ENCODE measurements at places on chromosomes 4 and X. TPM values are rescaled to one million over a fixed set of nuclear protein-coding genes. Genes with fewer than 3 reads are reported as not detected.

DNA sequence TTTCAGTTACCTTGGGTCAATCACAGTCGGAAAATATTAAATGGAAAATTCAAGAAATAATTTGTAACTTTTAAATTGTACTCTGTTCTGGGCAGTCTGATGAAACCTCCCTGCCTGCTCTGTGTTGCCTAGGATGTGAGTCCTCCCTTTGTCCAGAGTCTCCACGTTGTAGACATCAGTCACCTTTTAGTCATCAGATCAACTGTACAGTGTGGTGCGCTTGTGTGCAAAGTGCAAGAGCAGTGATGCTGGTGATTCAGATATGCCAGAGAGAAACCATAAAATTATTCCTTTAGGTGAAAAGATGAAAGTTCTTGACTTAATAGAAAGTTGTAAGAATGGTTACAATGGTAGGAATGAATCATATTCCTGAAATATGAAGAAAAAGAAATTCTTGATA lies 1.4 kb downstream of the SPATA4 start:
- DNase-seq: peak; percentile 43
- H3K36me3 ChIP-seq: no peaks in the 10 kb centered on the region
- H3K27ac ChIP-seq: no peak overlapping the region
- no peak overlapping the region for H3K4me3 ChIP-seq

DNA sequence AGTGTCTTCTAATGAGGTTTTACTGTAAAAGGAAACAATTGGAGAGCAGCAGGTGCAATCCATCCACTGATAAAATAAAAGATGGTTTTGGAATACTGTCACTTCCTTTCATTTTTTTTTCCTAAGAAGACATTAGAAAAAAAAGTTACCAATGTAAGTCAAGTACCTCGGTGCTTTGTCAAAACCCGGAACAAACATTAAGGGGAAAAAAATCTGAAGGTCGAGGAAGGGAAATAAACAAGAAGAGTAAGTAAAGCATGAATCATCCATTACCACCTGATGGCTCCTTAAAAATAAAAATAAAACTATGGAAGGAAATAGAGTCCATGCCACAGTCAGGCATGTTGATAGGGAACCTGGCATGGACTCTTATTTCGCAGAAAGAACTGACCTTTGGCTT lies 15.3 kb upstream of the XPNPEP2 start:
- H3K4me3 ChIP-seq: no peak overlapping the region
- H3K36me3 ChIP-seq: no peaks in the 10 kb centered on the region
- DNase-seq: peak; percentile 30
- no peaks in the 10 kb centered on the region for H3K27me3 ChIP-seq

DNA sequence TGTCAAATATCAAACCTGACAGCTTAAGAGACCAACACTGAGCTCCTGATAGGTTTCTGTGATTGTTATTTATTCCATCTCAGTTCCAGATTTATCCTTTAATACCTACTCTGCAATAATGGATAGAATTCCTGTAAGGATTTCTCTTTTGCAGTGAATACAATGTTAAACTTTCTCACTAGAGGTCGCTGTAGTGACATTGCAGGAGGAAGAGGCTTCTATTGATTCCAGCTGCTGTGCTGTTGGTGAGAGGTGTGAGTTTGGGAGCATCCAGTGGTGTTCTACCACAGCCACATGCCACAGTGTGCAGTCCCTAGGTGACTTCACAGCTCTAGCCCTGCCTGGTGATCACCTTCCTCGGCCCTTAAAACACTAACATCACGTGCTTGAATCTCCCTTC lies 34.6 kb upstream of the DCAF8L2 start:
- no peak overlapping the region for H3K27ac ChIP-seq
- H3K4me3 ChIP-seq: no peak overlapping the region
- H3K36me3 ChIP-seq: no peaks in the 10 kb centered on the region
- no peaks in the 10 kb centered on the region for H3K27me3 ChIP-seq
- no peaks in the 10 kb centered on the region for H3K4me1 ChIP-seq

DNA sequence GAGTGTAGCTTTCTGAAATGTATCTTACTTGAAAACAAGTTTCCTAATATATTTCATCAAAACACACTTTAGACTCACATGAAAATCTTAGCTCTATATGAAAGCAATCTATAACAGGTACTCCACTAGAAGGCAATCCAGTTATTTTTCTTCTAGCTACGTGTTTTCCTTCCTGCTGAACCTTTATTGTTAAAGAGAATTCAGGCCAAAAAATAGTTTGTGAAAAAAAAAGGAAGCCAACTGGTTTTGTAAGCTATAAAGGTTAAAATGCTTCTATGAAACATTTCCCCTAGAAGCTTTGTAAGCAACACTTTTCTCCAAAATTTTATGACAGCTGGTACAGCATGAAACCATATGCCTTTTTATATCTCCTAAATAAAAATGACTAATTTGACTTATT lies 304.7 kb upstream of the DIAPH2 start:
- peak; percentile 55 for DNase-seq
- no peaks in the 10 kb centered on the region for H3K4me1 ChIP-seq
- H3K27me3 ChIP-seq: no peaks in the 10 kb centered on the region

- H3K36me3 ChIP-seq: no peaks in the 10 kb centered on the region
- H3K27me3 ChIP-seq: no peaks in the 10 kb centered on the region
- no peak overlapping the region for H3K27ac ChIP-seq
- peaks cover 18% of the 10 kb centered on the region for H3K4me1 ChIP-seq
Observed at GRCh38 chr4:96343836-96344235, 503.9 kb downstream of the PDHA2 start.

DNA sequence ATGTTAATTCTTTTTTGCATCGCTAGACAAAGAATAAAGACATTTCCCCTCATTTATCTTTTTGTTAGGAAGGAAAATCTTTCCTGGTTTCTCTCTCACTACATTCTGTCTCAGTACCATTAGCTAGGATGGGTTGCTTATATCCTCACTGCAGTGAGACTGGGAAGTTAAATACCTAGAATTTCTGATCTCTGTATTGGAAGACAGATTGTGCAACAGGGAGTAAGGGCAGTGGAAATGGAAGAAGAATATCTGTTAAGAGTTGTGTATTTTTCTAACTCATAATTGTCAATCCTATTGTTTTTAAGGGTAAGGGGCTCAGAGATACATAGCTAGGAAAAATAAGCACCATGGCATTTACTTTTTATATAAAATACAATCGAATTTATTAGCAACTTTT lies 19.6 kb downstream of the PTPN13 start:
- H3K27me3 ChIP-seq: no peaks in the 10 kb centered on the region
- DNase-seq: no peak
- H3K4me3 ChIP-seq: no peak overlapping the region
- no peak overlapping the region for H3K27ac ChIP-seq
- H3K4me1 ChIP-seq: no peaks in the 10 kb centered on the region

GRCh38 chrX:76159453-76159852 lies 13.4 kb upstream of the PBDC1 start:
- DNase-seq: no peak
- H3K4me3 ChIP-seq: no peak overlapping the region
- no peaks in the 10 kb centered on the region for H3K27me3 ChIP-seq
- no peak overlapping the region for H3K27ac ChIP-seq
- no peaks in the 10 kb centered on the region for H3K36me3 ChIP-seq

- no peaks in the 10 kb centered on the region for H3K27me3 ChIP-seq
- DNase-seq: no peak
- H3K4me3 ChIP-seq: no peak overlapping the region
- H3K36me3 ChIP-seq: no peaks in the 10 kb centered on the region
Observed at GRCh38 chr4:5912614-5913019, 19.7 kb upstream of the CRMP1 start.

DNA sequence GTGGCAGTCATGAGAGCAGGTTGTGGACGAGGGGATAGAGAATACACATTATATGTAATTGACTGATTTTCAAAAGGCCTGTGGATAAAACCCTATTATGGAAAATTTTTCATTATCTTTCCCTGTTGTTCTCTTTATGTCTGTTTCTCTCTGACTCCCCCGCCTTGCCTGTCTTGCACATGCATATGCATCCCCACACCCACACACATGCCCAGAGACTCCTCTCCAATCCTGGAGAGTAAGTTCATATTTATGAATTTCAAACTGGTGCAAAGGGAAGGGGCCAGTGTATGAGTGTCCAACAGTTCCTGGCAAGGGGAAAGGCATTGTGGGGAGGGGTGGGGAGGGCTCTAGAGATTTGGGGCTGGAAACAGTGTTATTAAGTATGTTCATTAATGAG lies 60.8 kb upstream of the ARHGAP36 start:
- H3K27ac ChIP-seq: no peak overlapping the region
- H3K36me3 ChIP-seq: no peaks in the 10 kb centered on the region
- no peak overlapping the region for H3K4me3 ChIP-seq
- no peak for DNase-seq
- H3K4me1 ChIP-seq: no peaks in the 10 kb centered on the region
- H3K27me3 ChIP-seq: no peaks in the 10 kb centered on the region

GRCh38 chr4:174389439-174389838 lies 105.7 kb downstream of the CEP44 start:
- no peaks in the 10 kb centered on the region for H3K36me3 ChIP-seq
- no peak overlapping the region for H3K4me3 ChIP-seq
- H3K27me3 ChIP-seq: no peaks in the 10 kb centered on the region
- no peak for DNase-seq
- no peak overlapping the region for H3K27ac ChIP-seq

GRCh38 chr4:4461850-4462249 lies 74.9 kb downstream of the NSG1 start:
- no peak for DNase-seq
- H3K4me1 ChIP-seq: no peaks in the 10 kb centered on the region
- H3K27ac ChIP-seq: no peak overlapping the region
- H3K27me3 ChIP-seq: no peaks in the 10 kb centered on the region
- no peak overlapping the region for H3K4me3 ChIP-seq

GRCh38 chr4:55256787-55257186 lies 89.3 kb upstream of the SRD5A3 start:
- no peaks in the 10 kb centered on the region for H3K36me3 ChIP-seq
- H3K27me3 ChIP-seq: no peaks in the 10 kb centered on the region
- peaks cover 24% of the 10 kb centered on the region for H3K4me1 ChIP-seq
- H3K4me3 ChIP-seq: no peak overlapping the region

GRCh38 chr4:11470438-11471045 lies 41.8 kb upstream of the HS3ST1 start:
- peak; percentile 12 for DNase-seq
- H3K36me3 ChIP-seq: no peaks in the 10 kb centered on the region
- H3K27ac ChIP-seq: no peak overlapping the region
- no peaks in the 10 kb centered on the region for H3K27me3 ChIP-seq

DNA sequence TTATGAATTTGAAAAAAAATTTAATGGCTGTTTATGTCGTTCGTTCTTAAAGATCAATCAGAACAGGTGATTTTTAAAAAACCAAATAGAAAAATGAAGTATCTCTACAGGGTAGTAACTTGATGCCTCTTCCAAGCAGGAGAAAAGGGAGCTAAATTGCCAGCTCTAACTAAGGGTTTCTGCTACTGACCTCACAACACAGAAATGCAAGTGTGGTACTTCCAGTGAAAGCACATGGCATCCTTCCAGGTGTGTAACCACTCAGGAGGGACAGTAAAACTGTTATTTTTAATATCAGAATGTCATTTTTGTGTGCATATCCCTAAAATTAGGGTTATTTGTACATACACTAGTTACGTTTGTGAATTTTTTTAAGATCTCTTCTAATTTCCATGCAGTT lies 116.8 kb upstream of the ZCCHC13 start:
- no peak overlapping the region for H3K27ac ChIP-seq
- no peaks in the 10 kb centered on the region for H3K36me3 ChIP-seq
- H3K4me3 ChIP-seq: no peak overlapping the region
- no peak for DNase-seq

DNA sequence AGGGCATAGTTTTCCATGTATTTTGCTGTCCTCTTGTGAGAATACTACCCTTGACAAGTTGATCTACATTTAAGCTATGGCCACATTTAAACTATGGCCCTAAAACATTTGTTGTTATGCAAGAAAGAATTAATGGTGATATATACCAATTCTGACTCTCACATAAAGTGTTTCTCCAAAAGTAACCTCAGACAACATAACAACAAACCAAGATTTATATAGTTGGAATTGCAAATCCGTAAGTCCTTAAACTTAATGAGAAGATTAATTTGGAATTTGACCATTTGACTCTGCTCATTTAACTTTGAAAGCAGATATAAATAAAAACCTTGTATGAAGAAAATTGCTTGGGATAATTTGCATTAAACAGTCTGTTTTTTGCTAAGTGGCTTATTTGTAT lies 38.9 kb downstream of the RUFY3 start:
- H3K27ac ChIP-seq: no peak overlapping the region
- DNase-seq: no peak
- H3K4me3 ChIP-seq: no peak overlapping the region
- H3K36me3 ChIP-seq: no peaks in the 10 kb centered on the region

GRCh38 chr4:13989501-13989900 lies 362.0 kb upstream of the BOD1L1 start:
- H3K4me3 ChIP-seq: no peak overlapping the region
- H3K36me3 ChIP-seq: no peaks in the 10 kb centered on the region
- H3K4me1 ChIP-seq: no peaks in the 10 kb centered on the region
- H3K27ac ChIP-seq: no peak overlapping the region

GRCh38 chrX:132837126-132837525 lies 121.3 kb downstream of the HS6ST2 start:
- no peaks in the 10 kb centered on the region for H3K36me3 ChIP-seq
- no peak overlapping the region for H3K4me3 ChIP-seq
- H3K27ac ChIP-seq: peak overlapping the region; percentile 55

DNA sequence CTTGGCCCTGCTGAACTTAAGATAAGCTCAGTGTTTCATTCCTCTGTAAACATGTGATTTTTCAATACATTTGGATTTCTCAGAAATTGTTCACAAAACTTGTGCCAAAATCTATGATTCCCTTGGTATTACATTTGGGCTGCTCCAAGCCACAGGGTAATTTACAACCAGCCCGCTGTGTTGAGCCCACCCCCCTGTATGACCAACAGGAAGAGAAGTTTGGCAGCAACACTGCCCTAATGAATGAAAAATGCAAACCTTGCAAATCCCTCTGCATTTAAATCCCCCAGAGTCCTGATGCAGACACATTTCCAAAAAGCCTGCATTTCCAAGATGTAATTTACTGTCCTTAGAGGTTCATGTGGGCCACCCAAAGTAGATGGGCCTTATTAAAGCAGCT lies 34.1 kb upstream of the GAB1 start:
- no peaks in the 10 kb centered on the region for H3K4me1 ChIP-seq
- no peaks in the 10 kb centered on the region for H3K36me3 ChIP-seq
- peak; percentile 8 for DNase-seq
- H3K27ac ChIP-seq: no peak overlapping the region

DNA sequence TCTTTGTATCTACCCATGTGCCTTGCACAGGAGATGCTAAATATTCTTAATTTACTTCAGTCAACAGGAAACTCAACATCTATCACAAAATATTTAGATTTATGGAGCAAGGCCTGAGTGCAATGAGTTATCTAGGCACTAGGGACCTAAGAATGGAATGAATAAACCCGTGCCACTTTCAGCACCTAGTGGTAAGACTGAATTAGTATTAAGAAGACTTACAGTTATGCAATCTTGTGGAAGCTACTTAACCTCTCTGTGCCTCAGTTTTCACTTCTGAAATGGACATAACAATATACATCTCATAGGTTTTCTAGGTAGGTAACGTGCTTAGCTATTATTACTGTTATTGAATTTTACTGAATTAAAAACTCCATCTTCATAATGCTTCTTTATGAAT lies 144.6 kb upstream of the MAP3K15 start:
- no peak overlapping the region for H3K27ac ChIP-seq
- no peaks in the 10 kb centered on the region for H3K27me3 ChIP-seq
- no peak for DNase-seq
- H3K36me3 ChIP-seq: no peaks in the 10 kb centered on the region
- no peaks in the 10 kb centered on the region for H3K4me1 ChIP-seq
- no peak overlapping the region for H3K4me3 ChIP-seq

GRCh38 chr4:151860561-151861093 lies 99.8 kb upstream of the GATB start:
- no peak overlapping the region for H3K4me3 ChIP-seq
- no peak overlapping the region for H3K27ac ChIP-seq
- no peaks in the 10 kb centered on the region for H3K27me3 ChIP-seq
- H3K4me1 ChIP-seq: no peaks in the 10 kb centered on the region
- no peak for DNase-seq

SAGE1 gene
- total RNA-seq: not detected

PDLIM3 gene
- 12.2 TPM for total RNA-seq

HSFX4 gene
- total RNA-seq: not detected

IGSF1 gene
- total RNA-seq: not detected

RAB39B gene
- not detected for total RNA-seq

Measured in endothelial cell of umbilical vein (primary cell).